ENCODE measurements at places on chromosomes 5 and 9.

- peak; percentile 12 for DNase-seq
These were observed 136.9 kb upstream of the FBN2 start for GRCh38 chr5:128674837-128675446.

DNA sequence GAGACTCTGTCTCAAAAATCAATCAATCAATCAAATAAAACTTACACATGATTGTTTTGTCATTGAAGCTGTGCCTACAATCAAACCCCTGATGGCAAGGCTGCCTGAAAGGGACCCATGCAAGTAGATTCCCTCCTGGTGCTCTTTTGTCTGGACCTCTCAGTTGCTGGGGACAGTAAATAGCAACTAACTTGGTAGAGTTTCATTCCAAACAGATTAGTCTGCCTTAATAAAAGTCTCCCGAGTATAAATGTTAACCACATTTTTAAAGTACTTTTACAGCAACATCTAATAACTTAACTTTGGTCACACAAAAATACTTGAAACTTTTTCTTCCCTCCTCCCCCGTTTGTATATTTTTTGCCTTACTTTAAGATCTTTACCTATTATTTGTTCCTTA, 105.5 kb downstream of the FEM1C start:
- DNase-seq, result no peak

- no peak for DNase-seq
These were observed 5.2 kb upstream of the CTNND2 start for GRCh38 chr5:11909471-11909870.

- no peak for DNase-seq
These were observed 564.3 kb upstream of the ZNF608 start for GRCh38 chr5:125310749-125311148.

GRCh38 chr9:115992834-115993233, 160.8 kb upstream of the PAPPA start:
- no peak for DNase-seq
